ENCODE measurements at places on chromosomes 11 and 22. TPM values are rescaled to one million over a fixed set of nuclear protein-coding genes. Genes with fewer than 3 reads are reported as not detected.
A peak's percentile ranks its signal among the peaks of the same experiment; 100 is the strongest.

GRCh38 chr11:87871056-87871455 lies 304.2 kb downstream of the RAB38 start:
- DNase-seq, result no peak

DNA sequence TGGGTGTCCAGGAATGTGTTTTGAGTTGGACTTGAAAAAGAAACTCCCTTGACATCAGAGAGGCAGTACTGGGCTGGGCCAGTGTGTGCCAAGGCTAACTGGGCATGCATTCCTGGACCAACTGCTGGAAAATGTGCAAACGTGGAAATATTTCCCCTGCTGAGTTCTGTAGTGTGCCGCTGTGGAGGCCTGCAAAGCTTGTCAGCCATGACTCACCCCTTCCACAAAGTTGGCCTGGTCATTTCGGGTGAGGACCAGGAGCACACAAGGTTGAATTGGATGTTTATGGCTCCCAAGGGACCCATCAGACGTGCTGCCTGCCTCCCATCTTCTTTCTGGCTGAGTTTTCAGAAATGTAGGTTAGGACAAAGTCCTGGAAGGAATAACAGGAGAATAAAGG lies 513.1 kb downstream of the MIAT start:
- no peak for DNase-seq

GRCh38 chr22:49971232-49972162 lies 10.9 kb downstream of the PIM3 start:
- peak; percentile 97 for DNase-seq

GRCh38 chr11:70716986-70717775 lies 318.9 kb downstream of the CTTN start:
- no peak for DNase-seq

GRCh38 chr22:50233223-50233622 lies 11.6 kb downstream of the TUBGCP6 start:
- no peak for DNase-seq

The DEFB131B gene
- not detected for total RNA-seq

GRCh38 chr22:37559901-37560607 lies at the start of gene CDC42EP1:
CDC42EP1 (plus strand) TSS chr22:37560480; CDS start chr22:37566350, 5,870 bp downstream.
- DNase-seq, result peak; percentile 78

DNA sequence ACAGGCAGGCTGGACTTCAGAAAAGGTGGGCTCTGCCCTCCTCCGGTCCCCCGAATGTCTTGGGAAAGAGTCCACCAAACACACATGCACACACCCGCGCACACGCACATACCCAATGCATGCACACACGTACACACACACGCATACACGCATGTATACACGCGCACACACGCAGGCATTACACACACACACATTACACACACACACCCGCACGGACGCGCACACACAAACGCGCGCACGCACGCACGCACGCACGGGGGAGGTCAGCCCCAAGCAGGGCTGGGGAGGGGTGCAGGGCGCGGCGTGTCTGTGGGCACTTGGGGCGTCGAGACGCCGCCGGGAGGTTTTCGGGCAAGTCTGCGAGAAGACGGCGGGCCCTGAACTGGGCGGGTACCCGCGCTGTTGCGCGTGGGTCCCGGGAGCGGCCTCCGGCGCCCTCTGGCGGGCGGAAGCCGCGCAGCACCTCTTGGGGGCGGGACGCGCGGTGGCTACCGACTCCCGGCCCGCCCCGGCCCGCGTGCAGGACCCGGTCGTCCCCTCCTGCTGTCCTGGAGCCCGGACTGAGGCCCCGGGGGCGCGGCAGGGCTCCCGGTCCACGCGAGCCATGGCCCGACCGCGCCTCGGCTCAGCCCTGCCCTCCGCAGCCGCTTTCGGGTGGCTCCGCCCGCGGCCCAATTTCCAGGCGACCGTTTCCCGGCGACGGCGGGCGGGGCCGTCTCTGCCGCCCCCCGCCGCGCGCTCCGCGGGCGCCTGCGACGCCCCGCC lies 3.6 kb downstream of the SEPTIN5 start:
- peak; percentile 74 for DNase-seq

- no peak for DNase-seq
Measured at GRCh38 chr11:130157101-130157500, 2.5 kb upstream of the ST14 start.

DNA sequence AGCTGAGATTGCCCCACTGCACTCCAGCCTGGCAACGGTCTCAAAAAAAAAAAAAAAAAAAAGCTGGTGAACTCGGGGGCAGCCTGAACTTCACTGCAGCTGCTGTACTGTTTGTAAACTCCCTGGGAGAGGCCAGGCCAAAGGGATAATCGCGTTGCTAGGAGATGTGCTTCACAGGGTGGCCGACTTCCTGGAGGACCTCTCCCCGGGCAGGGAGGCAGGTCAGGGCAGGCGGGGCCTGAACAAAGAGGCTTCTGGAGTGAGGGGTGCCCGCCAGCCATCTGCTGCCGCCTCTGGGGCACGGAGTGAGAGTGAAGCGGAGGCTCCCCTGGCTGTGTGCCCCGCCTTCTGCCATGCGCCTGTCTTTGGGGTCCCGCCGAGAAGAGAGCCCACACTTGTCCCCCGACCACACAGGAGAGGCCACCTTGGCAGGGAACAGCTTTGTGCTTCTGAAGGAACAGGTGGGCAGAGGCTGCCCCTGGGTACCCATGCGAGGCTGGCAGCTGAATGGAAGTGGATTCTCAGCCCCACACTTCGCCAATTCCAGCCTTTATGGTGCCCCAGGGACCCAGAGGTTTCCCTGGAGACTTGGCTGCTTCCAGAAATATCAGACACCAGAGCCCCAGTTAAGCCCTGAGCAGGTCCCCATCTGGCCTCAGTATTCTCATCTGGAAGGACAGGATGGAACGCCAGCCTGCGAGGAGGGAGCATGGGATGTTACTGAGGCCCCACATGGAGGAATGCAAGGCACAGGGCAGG lies 29.6 kb downstream of the TMEM184B start:
- no peak for DNase-seq

DNA sequence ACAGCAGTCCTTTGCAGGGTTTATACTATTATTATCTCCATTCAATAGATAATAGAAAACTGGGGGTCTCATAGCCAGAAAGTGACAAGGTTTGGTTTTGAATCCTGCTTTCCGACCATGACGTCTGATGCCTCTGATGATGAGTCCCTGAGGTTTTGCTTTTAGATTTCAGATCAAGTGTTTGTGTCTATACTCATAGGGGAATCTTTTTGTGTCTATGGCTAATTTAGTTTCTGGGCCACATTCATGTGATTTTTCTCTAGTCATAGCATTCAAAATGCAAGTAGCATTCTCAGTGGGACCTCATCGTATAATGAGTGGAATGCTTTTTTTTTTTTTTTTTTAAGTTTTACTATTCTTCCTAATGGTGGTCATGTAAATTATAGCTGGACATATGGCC lies 72.9 kb downstream of the TNRC6B start:
- no peak for DNase-seq

GRCh38 chr22:44071781-44072326 lies 47.8 kb downstream of the PARVB start:
- no peak for DNase-seq

DNA sequence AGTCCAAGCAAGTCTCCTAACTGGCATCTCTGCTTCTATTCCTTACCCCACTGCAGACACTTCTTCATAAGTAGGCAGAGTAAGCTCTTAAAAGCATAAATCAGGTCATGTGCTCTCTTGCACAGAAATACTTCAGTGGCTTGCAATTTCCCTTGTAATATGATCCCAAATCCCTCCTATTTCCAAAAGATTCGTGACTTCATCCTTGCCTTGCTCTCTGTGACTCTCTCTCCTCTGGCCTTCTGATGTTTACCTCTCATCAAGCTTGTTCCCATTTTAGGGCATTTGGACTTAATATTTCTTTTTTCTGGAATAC lies 37.4 kb upstream of the NCR3LG1 start:
- DNase-seq, result no peak

The SMARCB1 gene
- total RNA-seq, result 25.7 TPM

The ALDH3B1 gene
- 3.2 TPM for total RNA-seq

The POU2AF1 gene
- total RNA-seq, result 0.38 TPM

DNA sequence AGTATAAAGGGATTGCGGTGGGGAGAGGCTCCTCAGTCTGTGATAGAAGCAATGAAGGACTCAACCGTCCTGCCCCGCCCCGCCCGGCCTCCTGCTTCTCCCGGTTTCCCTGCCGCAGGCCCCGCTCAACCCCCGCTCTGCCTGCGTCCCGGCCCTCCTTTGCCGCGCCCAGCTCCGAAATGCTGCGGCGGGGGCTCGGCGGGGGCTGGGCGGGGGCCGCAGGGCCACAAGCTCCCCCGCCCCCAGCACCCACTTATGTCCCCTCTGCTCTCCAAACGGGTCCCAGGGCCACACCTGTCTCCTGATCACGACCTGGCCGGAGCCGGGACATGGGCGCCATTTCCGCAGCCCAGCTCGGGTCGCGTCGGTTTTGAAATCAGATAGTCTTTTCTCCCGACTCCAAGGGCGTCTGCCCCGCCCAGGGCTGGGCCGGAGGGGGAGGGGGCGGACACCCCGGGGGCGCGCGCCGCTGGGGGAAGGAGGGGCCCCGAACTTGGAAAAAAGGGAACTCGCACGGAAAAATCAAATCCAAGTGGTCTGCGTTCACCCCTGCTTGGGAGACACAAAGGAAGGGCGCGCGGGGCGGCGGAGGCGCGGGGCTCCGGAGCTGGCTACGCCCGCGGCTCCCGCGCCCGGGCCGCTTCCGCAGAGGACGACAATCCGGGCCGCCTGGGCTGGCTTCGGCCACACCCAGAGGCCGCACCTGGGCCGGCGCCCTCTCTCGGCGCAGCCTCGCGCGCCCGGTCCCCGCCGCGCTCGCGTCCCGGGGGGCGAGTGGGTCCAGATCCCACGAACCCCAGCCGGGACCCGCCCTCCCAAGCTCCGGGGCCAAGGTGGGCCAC lies 70.6 kb upstream of the EP300 start:
- DNase-seq, result peak; percentile 63

GRCh38 chr11:27196203-27196897 lies 155.7 kb downstream of the BBOX1 start:
- no peak for DNase-seq

GRCh38 chr11:121839781-121840180 lies 276.2 kb downstream of the BLID start:
- DNase-seq, result no peak

DNA sequence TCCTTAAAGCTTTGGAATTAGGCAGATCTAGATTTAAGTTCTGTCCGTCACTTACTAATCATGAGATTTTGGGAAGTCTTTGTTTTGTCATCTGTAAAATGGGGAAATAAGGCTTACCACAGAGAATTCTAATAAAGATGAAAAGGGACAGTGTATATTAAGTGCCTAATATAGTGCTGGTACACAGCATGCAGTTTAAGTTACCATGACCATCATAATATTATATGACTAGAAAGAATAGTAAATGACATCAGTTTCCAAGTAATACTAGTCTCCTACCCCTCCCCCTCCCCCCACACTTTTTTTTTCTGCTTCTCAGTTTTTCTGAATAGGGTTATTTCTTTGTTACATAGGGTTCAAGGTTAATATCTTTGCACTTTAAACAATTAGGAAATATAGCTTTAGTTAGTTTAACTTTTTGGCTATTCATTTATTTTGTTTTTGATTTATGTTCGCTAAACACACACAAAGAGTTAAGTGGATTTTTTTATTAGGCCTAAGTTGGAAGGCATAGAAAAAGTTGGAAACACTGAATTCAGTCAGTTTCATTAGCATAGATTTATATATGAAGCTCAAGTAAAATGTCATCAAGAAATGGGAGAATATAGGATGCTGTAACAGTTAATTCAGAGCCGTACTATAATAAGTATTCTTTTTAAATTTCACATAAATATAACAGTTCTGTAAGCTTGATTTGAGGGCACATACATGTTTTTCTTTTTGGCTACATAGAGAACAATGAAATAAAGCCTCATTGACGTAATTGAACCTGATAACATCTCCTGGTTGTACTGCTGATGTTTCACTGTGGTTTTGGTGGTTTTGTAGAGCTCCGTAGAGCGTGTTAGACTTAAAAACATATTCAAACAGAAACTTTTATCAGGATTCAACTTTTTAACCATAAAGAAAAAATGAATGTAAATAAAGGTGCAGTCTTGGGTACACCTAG lies 121.2 kb downstream of the PDE3B start:
- no peak for DNase-seq

DNA sequence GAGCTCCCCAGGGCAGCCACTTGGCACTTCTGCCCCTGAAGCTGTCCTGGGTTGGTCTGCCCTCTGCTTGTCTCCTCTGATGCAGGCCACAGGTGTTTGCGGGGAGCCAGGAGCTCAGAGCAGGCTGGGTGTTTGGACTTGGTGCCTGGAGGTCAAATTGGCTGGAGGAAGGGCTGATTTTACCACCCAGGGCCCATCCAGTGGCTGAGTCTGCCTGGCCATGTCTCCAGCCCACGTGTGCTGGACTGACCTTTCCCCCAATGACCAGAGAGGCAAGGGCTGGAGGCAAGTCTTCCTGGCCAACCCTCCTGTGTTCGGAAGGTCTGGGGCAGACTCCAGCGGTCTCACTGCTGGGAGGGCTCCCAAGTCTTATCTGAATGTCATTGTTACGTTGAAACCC lies 84.0 kb downstream of the NECTIN1 start:
- DNase-seq, result peak; percentile 75

GRCh38 chr11:125338886-125339811 lies 156.9 kb downstream of the FEZ1 start:
- DNase-seq, result no peak

GRCh38 chr11:128735935-128736605 lies 42.2 kb downstream of the FLI1 start:
- no peak for DNase-seq

DNA sequence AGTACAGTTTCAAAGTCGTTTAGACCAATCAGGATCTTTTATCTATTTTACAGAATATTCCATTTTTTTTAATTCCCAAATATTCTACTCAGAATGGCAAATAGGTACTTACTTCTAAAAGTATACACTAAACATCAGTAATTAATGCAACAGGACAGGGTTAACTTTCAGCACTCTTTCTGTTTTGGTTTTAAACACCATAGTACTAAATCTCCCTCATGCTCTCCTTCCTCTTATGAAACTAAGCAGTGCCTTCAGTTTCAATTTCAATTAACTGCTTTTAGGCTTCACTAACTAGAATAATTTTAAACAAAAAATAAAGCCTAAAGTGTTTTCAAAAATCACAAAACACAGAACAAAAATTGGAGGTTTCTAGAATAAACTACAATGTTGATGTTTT lies 57.9 kb downstream of the NOX4 start:
- no peak for DNase-seq

The PIK3IP1 gene
- total RNA-seq, result 3.2 TPM

GRCh38 chr11:92264350-92264749 lies 39.7 kb downstream of the FAT3 start:
- DNase-seq, result no peak

- no peak for DNase-seq
Measured at GRCh38 chr11:131969261-131969660, 598.8 kb downstream of the NTM start.

GRCh38 chr11:562046-562645 lies 1.4 kb downstream of the RASSF7 start:
- no peak for DNase-seq

DNA sequence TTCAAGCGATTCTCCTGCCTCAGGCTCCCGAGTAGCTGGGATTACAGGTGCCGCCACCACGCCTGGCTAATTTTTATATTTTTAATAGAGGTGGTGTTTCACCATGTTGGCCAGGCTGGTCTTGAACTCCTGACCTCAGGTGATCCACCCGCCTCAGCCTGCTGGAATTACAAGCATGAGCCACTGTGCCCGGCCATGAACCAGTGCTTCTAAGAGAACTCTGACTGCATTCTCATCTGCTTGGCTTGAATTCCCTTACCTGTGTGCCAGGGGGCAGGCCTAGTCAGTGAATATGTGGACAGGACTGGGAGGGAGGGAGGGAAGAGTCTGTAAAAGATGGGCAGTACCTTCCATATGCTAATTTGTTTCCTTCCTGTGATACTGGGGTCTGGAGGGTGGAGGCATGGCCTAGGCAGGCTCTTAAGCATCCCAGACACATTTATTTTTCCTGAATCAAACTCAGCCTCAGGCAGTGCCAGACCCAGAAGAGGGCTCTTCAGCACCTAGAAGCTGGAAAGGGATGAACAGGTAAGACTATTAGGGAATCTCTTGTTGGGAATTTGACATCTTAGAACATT lies 6.6 kb downstream of the RPS25 start:
- DNase-seq, result peak; percentile 66

All from left lobe of liver (tissue), 2 donors.